ENCODE measurements at places on chromosomes 2 and 18.

DNA sequence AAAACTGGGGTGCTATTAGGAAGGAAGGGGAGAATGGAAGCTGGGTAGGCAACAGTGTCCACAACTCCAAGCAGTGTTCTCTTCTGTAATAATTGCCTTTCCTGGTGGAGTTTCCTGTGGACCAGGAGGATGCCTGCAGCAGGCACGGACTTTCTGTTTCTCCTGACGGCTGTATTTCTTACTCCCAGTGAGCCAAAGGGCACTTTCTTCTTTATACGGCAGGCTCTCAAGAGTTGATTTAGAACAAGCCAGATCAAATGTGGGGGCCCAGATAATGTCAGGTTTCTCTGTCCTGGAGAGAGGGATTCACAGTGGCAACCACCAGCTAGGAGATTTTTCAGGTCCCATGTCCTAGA is 13.0 kb upstream of the PROC start:
- no peak for DNase-seq

GRCh38 chr2:236309669-236310029 is 45.4 kb upstream of the ASB18 start:
- no peak for DNase-seq

DNA sequence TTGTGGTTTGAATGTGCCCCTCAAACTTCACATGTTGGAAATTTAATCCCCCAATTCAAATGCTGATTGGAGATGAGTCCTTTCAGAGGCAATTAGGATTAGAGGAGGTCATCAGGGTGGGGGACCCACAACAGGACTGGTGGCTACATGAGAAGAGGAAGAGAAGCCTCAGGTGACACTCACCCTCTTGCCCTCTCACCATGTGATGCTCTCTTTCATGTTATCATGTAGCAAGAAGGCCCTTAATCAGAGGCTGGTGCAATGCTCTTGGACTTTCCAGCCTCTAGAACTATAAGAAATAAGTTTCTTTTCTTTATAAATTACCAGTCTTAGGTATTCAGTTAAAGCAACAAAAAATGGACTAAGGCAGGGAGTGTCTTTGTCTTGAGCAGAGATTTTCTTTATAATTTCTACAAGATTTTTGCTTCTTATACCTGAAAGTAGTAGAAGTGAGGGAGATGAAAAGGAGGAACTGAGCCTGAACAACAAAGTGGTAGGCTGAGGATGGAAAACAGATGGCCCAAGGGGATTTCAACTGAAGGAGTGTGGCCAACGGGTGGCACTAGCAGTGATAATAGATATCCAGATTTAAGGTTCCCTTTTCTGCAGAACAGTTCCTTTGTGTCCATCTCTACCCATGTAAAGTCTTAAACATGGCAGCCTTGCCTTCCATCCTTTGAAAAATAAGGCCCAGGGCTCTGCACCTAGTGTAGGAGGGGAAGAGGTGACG is 49.2 kb upstream of the TGIF1 start:
- DNase-seq, result no peak

GRCh38 chr2:60354713-60355112 is 198.7 kb downstream of the BCL11A start:
- DNase-seq, result no peak

GRCh38 chr2:173056705-173057364 is 18.8 kb upstream of the MAP3K20 start:
- DNase-seq, result no peak

DNA sequence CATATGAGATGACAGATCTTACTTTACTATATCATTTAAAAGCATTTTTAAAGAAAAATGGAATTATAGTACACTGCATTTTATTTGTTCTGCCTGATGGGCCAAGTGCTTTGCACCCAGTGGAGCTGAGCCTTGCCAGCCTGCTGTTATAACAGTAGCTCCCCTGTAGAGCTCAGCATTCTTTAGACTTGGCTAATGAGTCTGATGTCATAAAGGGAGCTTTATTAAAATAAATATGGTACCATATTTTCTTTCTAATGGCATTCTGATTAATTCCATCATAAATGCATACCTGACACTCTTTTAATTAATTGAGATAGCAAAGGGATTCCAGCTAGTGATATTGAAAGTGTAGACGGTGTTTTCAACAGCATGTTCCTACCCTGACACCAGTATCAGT is 40.7 kb downstream of the PARD3B start:
- DNase-seq, result no peak

- DNase-seq, result no peak
These were observed 87.7 kb upstream of the FSHR start for GRCh38 chr2:49241991-49242390.

DNA sequence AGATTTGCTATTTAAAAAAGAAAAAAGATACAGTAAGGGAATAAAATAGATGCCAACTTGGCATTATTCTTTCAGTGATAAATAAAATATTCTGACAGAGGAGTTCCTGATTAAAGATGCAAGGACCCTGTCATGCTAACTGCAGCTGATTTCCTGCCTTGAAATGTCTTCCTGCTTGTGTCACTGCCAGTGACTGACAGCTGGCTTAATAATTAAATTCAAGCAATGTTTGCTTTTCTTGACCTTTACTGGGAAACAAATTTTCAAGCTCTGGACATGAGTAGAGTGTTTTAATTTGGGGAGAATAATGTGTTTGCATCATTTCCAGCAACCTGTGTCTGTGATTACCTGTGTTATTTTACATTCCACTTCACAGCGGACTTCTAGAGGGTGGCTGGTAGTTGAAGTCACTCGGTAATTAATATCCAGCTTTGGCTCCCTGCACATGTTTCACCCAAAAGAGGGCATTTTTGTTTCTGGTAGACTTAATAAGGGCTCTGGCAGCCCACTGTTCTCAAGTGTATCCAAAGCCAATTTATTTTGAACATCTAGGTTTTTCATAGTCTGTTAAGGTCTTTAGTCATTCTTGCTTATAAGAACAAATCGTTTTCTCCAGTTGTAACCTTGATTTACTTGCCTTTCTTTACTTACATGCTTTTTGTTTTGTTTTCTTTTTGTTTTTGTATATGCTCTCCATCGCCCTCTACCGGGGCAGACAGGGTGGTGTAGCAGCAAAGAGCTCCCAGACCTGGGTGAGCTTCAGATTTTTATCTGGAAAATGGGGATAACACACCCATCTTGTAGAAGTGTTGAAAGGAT is 48.5 kb upstream of the PROKR1 start:
- DNase-seq, result peak; percentile 37

GRCh38 chr2:36565712-36566111 is 32.3 kb downstream of the FEZ2 start:
- no peak for DNase-seq
